ENCODE measurements at places on chromosomes 1 and 21. TPM values are rescaled to one million over a fixed set of nuclear protein-coding genes. Genes with fewer than 3 reads are reported as not detected.
A peak's percentile ranks its signal among the peaks of the same experiment; 100 is the strongest.

The CD1C gene
- total RNA-seq = 0.74 TPM

The SLAMF6 gene
- total RNA-seq = 0.59 TPM

The HRNR gene
- not detected for total RNA-seq

The GNAT2 gene
- total RNA-seq = not detected

The LAPTM5 gene
- 23.9 TPM for total RNA-seq

The PAFAH2 gene
- 9.8 TPM for total RNA-seq

The CD1E gene
- total RNA-seq = 0.50 TPM

The LCE2A gene
- not detected for total RNA-seq

The PLCH2 gene
- 0.25 TPM for total RNA-seq

The CACHD1 gene
- total RNA-seq = 3.1 TPM

The KCNN3 gene
- total RNA-seq = 4.0 TPM

The S1PR1 gene
- 58.1 TPM for total RNA-seq

The CD34 gene
- 72.1 TPM for total RNA-seq

The IBA57 gene
- 11.2 TPM for total RNA-seq

The KCNE1 gene
- total RNA-seq = 5.3 TPM

The OR2L5 gene
- not detected for total RNA-seq

The SPRR2A gene
- total RNA-seq = not detected

DNA sequence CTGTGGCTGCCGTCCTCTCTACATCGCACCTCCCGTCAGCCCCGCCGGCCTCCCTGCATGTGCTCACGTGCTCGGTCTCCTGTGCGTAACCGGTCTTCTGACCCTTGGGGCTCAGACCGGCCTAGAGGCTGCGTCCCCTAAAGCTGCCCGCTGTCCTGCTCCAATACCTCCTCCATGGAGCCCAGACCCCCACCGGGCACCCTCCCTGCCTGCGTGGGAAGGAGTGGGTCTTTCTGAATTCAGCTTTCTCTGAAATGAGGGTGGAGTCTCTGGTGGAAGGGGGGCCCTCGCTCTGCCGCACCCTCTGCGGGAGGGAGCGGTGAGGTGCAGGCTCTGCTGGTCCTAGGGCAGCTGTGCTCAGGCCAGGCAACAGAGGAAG, 18.7 kb upstream of the POFUT2 start:
- DNase-seq = peak; percentile 35

DNA sequence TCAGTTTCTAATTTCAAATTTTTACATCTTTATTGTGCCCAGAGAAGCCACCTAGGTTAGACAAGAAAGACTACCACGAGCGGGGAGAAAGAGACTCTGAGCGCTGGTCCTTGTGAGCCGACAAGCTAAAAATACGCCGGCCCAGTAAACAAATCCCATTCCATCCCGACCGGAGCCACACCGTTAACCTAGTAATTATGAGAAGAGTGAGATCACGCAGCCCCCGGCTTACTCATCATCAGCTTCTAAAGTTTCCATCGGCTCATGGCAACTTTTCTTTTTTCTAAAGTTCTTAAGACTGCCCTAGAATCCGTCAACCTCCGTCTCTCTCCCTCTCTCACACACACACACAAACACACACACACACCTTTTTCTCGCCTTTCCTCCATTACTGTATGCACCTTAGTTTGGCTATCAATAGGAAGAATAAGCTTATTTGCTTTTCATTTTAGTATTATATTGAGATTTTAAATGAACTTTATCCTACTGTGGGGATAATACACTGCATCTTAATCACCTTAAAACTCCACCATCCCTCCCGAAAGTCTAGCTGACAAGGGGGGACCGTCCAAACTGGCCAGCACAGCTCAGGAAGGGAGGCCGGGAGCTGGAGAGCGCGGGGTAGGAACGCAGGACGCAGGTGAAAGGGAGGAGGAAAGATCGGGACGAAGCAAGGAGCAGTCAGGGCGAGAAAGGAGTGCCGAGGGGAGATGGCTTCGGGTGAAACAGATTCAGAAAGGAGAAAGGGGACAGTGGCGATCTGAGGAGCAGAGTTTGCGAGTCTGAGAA, 728 bp downstream of the OTUD7B start:
- DNase-seq = peak; percentile 37

- DNase-seq = no peak
Observed at GRCh38 chr1:236280438-236281197, 1.1 kb downstream of the ERO1B start.

DNA sequence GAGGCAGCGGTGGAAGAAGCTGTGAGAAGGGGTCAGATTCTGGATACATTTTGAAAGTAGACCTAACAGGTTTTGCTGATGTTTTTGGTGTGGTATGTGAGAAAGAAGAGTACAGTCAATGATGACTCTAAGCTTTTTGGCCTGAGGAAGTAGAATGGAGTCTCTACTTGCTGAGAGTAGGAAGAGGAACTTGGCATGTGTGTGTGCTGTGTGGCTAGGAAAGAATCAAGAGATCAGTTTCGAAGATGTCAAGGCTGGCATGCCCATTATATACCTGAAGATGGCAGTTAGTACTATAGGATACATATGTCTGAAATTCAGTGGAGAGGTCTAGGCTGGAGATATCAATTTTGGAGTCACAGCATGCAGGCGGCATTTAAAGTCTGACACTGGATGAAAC, 64.4 kb downstream of the MAB21L3 start:
- no peak for DNase-seq

- DNase-seq = peak; percentile 43
Observed at GRCh38 chr1:67441183-67441582, 11.0 kb upstream of the SERBP1 start.

DNA sequence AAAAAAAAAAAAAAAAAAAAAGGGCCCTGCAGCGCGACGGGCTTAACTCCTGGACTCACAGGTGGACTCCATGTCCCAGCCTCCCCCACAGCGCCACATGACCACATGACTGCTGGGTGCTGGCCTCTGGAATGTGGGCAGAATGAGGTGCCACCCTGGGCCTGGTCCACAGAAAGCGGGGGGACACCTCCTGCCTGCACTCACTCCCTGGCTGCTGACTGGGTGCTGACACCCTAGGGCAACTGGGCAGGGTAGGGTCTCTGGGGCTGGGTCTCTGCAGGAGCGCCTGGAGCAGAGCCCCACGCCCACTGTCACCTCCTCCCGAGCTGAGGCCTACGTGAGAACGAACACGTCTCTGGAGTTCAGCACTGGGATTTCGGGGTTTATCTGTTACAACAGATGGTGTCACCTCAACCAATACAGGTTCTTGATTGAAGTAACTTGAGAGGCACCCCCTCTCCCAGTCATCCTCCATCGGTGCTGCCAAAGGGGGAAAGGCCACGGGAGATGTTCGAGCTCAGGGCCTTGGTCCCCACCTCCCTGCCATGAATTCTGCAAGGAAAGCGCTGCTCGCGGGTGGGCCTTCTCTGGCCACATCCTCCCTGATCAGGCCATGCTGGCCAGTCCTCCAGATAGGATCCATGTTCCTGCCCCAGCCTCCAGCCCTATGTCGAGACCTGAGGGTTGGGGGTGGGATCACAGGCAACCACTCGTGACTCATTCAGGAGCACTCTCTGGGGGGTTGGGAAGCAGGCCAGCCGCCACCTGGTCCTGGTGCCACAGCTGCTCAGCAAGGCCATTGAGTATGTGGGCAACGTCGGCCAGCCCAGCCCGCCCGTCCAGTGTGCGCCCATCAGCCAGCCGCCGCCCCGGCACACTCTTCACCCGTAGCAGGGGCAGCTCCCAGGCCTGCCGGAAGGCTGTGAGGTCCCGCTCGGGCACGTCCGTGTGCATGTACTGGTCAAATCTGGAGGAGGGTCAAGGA, 5.4 kb downstream of the CPLANE2 start:
- peak; percentile 25 for DNase-seq

DNA sequence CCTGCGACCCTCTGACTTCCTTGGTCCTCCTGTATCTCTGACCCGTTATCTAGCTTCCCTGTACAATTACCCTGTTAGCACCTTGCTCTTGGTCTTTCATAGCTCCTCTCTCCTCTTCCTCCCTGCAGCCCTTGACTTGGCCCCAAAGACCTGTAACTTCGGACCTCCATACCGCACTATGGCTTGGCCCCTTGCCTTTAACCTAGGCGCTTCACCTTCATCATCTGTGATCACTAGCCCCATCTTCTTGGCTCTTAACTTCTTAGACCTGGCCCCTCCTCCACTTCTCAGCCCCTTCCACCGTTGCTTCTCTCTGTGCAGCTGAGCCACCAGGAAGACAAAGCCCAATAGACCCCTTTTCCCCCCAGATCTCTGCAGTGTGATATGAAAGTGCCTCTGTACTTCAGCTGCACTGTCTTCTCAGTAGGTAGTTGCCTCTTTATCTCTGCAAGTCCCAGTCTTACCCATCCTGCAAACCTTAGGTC, 740 bp downstream of the ZNF691 start:
- no peak for DNase-seq

DNA sequence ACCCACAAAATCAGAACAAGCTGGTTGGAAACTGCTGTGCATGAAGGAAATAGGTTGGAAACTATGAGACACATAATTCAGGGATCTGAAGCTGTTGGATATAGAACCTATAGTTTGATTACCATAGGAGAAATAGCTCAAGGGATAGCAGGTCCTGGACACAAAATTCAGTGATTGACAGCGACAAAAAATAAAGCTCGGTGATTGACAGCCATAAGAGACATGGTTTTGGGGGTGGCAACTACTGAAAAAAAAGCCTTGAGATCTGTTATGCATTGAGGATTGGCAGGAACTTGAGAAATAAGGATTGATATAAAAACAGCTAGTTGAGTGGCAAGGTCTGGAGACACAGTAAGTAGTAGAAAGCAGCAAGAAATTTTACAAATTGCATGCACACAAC, at the start of gene KRTAP25-1:
Gene KRTAP25-1, minus strand, starts transcription at position 300 of the 400 bp plus-strand sequence. Its CDS starts 24 bp downstream, at position 276.
- DNase-seq = no peak

- DNase-seq = no peak
Observed at GRCh38 chr1:118896416-118896815, 91.7 kb downstream of the TBX15 start.

- no peak for DNase-seq
Observed at GRCh38 chr1:214192825-214193643, 87.9 kb upstream of the SMYD2 start.

DNA sequence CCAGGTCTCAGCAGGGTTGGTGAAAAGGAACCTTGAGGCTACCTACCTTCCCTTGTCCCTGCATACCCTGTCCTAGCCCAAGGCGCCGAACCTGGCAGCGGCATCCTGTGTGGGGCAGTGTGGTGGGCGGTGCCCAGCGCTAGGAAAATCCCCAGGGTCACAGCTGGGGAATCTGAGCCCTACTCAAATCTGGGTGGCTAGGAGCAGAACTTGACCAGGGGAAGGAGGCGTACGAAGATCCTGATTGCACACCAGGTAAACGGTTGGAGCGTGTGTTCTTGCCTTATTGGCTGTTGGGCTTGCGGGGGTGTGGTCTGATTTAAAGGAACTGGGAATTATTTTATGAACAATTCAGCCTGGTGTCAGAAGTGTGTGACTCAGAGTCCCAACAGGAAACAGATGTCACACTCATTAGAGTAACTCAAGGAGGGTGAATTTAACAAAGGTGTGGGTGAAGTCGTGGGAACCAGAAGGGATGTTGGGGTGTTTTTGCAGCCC, 118.6 kb downstream of the LRIG2 start:
- DNase-seq = no peak

- DNase-seq = no peak
Observed at GRCh38 chr1:59564192-59564891, 250.4 kb upstream of the HOOK1 start.

DNA sequence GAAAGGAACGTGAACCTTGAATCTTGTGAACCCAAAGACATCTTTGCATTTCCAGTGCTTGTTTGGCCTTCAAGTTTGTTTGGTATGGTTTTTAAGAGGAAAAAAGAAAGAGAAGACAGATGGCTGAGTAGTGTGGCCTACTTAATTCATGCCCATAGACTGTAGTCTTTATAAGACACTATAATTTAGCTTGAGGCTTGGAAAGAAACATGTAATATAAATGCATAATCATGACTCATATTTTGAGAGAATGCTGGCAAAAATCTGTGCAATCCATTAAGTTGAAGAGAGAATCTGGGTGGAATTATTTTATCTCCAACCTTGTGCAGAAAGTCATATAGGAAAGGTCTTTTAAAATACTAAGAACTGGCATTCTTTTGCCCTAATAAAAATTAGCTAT, 179.3 kb downstream of the SIPA1L2 start:
- DNase-seq = no peak

GRCh38 chr1:113545626-113546025, 155.3 kb downstream of the MAGI3 start:
- DNase-seq = no peak

DNA sequence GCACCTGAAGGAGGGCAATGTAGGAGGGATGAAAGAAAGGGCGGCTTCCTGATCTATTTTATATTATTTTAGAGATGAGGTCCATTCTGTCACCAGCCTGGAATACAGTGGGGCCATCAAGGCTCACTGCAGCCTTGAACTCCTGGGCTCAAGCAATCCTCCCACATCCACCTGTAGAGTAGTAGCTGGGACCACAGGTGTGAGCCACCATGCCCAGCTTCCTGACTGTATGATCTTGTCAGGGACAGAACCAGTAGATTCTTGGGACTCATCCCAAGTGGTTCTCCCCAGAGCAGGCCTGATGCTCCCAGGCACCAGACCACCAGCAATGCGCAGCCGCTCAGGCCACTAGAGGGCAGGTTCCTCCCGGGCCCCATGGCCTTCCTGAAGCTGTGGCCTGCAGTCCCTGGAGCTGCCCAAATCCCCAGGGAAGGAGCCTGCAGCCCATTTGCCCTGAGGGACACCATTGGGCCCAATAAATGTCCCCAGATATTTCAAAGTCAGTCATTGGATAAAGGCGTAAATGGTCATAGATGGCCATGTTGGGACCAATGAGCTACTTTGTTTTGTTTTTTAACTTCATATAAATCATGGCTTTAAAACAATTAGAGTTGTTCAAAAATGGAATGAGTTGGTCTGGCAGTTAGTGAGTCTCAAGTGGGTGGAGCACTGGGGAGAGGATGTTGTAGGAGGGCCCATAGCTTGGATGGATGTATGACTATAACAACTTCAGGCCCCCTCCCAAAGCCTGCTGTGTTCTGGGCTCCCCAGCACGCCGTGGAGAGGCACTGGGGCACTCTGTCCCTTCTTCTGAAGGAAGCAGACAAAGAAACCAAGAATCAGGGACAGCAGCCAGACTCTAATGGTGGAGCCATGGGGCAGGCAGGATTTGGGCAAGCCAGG, 44.7 kb upstream of the GOLT1A start:
- DNase-seq = peak; percentile 78

- DNase-seq = peak; percentile 50
Observed at GRCh38 chr1:175314300-175314699, 121.7 kb upstream of the KIAA0040 start.
